ENCODE measurements at places on chromosomes 5 and 9.

GRCh38 chr5:14914623-14915260 is 43.2 kb upstream of the ANKH start:
- peak; percentile 79 for DNase-seq

- DNase-seq = no peak
Measured at GRCh38 chr9:121268851-121269641, 1.1 kb downstream of the GSN start.

GRCh38 chr9:114924327-114924726 is 6.1 kb downstream of the TNFSF8 start:
- DNase-seq = no peak

DNA sequence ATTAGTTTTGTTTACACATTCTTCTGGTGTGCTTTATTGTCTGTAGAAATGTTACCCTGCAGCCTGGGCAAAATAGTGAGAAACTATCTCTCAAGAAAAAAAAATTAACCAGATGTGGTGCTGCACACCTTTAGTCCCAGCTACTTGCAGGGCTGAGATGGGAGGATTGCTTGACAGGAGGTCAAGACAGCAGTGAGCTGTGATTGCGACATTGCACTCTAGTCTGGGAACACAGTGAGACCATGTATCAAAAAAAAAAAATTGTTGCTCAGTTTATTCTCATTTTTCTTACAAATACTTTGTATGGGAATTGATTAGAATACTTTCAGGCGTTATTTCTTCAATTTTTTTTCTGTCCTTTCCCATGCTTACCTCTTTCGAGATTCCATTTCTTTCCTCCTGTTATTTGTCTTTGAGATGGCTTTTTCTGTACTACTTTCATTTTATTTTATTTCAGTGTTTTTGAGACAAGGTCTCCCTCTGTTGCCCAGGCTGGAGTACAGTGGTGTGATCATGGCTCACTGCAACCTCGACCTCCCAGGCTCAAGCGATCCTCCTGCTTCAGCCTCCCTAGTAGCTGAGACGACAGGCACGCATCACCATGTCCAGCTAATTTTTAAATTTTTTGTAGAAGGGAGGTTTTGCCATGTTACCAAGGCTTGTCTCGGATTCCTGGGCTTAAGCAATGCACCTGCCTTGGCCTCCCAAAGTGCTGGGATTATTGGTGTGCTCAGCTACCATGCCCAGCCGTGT is 24.9 kb downstream of the TENT2 start:
- DNase-seq = no peak

DNA sequence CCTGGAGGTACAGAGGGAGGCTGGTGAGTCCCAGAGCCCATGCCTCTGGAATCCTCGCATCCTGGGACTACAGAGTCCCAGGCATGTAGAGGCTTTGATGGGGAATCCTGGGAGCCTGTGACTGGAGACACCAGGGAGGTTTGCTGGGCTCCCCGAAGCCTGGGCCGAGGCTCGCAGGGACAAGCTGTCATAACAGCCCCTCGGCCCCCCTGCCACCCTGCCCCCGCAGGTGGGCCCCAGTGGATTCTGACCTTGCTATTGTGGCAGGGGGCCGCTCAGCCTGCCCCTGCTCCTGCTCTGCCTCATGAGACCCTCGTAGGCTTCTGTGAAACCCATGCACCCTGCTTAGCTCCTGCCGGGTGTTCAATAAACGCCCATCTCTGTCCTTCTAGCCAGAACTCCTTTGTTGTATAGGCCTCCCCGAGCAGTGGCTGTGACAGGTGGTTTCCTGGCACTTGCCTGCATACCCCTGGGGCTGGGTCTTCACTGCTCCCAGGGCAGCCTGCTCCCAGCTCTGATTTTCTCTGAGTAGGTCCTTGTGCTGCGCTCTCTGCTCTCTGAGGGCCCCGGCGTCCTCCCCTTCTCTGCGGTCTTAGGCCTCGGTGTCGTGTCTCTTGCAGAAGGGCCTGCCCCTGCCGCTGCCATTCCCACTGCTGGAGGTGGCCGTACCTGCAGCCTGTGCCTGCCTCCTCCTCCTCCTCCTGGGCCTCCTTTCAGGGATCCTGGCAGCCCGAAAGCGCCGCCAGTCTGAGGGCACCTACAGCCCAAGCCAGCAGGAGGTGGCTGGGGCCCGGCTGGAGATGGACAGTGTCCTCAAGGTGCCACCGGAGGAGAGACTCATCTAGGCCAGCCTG is 20.4 kb downstream of the CRB2 start:
- no peak for DNase-seq

DNA sequence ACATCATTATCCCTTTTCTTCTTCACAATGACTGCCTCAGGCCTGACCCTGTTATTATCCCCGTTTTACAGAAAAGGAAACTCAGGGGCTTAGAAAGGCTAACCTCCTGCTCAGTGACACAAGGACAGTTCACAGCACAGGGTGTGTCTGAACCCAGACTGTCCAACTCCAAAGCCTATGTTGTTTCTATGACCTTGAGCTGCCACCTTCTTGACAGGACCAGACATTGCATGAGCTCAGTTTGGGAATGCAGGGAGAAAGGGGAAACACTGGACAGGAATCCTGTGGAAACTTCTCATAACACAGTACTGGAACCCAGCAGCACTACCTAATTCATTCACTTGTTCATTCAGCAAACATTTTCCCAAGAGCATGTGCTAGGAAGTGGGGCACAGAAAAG is 472.8 kb downstream of the CDK5RAP2 start:
- no peak for DNase-seq

DNA sequence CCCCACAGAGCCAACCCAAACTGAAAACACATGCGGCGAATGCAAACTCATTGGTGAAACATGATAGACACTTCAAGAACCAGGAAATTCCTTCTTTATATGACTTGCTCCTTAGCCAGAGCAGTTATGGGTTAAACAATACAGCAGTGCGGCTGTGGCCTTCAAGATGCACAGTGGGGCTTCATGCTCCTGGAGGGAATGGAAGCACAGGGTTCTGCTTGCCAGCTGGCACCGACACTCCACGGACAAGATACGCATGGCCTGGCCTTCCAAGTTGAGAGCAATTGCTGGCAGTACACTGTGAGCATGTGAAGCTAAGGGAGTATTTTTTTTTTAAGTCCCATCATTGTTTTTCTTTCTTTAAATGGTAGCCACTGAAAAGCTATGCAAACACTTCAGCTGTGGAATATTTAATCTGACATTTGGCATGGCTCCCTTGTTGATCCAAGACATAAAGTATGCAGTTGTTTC is 451.6 kb upstream of the CD180 start:
- no peak for DNase-seq

GRCh38 chr9:128275198-128276007 is at the start of gene GOLGA2:
Gene GOLGA2 (minus strand): TSS chr9:128276007. CDS start chr9:128275976, 31 bp downstream.
- DNase-seq = peak; percentile 76

- DNase-seq = no peak
Measured at GRCh38 chr9:89444274-89444673, 53.6 kb downstream of the SEMA4D start.

GRCh38 chr9:133707065-133707762 is 30.9 kb downstream of the SARDH start:
- DNase-seq = peak; percentile 75

DNA sequence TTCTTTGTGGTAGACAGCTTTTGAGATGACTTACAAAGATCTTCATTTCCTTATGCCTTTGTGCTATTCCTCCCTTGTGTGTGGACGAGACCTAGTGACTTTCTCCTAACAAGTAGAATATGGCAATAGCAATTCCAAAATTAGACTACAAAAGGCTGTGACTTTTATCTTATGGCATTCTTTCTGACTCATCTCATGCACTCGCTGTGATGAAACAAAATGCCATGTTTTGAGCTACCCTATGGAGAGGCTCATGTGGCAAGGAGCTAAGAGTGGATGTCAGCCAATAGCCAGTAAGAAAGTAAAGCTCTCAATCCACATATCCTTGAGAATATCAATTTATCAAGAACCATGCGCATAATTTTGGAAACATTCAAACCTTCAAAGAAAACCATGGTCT is 380.5 kb upstream of the SMC2 start:
- no peak for DNase-seq

All from IMR-90 (cell line).